ENCODE measurements at places on chromosomes 7 and 10. TPM values are rescaled to one million over a fixed set of nuclear protein-coding genes. Genes with fewer than 3 reads are reported as not detected.

- no peaks in the 10 kb centered on the region for H3K36me3 ChIP-seq
- H3K4me1 ChIP-seq: no peaks in the 10 kb centered on the region
- H3K27ac ChIP-seq: no peak overlapping the region
Measured at GRCh38 chr7:129122751-129123509, 21.6 kb upstream of the TSPAN33 start.

- peaks cover 25% of the 10 kb centered on the region for H3K4me1 ChIP-seq
- no peak for DNase-seq
- H3K36me3 ChIP-seq: no peaks in the 10 kb centered on the region
- no peaks in the 10 kb centered on the region for H3K27me3 ChIP-seq
Measured at GRCh38 chr7:27351786-27352185, 109.2 kb downstream of the EVX1 start.

- no peak for DNase-seq
- no peaks in the 10 kb centered on the region for H3K4me1 ChIP-seq
- H3K27ac ChIP-seq: no peak overlapping the region
- no peaks in the 10 kb centered on the region for H3K27me3 ChIP-seq
- no peak overlapping the region for H3K4me3 ChIP-seq
Measured at GRCh38 chr10:133400624-133401424, 6.9 kb downstream of the MTG1 start.

DNA sequence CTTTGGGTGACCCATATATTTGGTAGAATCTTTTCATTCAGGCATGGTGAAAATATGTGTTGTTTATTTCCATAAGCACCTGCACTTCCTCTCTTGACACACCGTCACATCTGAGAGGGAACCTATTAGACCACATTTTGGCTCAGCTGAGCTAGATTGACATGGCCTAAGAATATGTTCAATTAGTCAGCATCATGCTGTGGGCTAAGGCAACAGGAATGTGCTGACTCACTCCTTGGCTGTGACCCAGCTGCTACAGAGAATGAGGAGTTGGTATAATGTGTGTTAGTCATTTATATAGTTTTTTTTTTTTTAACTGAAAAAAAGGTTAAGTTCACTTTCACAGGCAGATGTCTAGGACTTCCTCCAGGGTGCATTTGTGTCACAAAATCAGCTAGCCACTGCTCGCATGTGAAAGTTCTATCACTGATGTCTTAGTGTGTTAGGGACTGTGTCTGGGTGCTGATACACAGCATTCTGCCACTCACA lies 180.6 kb downstream of the SEMA3E start:
- H3K4me1 ChIP-seq: peaks cover 19% of the 10 kb centered on the region
- no peaks in the 10 kb centered on the region for H3K27me3 ChIP-seq
- no peak overlapping the region for H3K4me3 ChIP-seq
- DNase-seq: peak; percentile 95
- no peaks in the 10 kb centered on the region for H3K36me3 ChIP-seq
- H3K27ac ChIP-seq: peak overlapping the region; percentile 68

DNA sequence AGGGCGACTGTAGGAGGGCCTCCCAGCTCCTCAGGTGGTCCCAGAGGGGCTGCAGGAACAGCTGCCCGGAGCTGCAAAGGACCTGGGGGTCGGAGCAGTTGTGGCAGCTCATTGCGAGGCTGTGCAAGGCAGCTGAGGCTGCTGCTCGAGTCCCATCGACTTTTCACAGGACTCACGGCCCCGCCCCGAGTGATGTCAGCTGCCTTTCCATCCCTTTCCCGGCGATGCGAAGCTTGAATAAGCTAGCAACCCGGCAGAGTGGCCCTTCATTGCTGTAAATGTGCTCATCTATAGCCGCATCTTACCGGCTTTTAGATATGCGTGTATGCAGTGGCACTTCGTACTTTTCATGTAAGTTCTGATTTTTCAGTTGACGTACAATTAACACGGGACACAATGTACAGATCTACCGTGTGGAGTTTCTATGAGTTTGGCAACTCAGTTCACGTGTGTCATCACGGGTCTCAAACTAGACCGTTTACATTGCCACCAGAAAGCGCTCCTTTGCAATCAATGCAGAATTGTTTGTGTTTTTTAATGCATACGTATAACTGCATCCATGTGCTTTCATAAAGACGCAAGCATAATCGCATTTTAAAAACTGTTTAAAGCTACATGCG lies at the start of gene CH25H:
CH25H (minus strand) TSS at position 137 of the 620 bp plus-strand sequence; CDS start at position 112, 25 bp downstream.
- no peak for DNase-seq
- H3K27me3 ChIP-seq: no peaks in the 10 kb centered on the region
- no peak within 1 kb of the TSS for H3K4me3 ChIP-seq
- H3K36me3 ChIP-seq: no peaks in the 10 kb centered on the region
- H3K27ac ChIP-seq: no peak within 1 kb of the TSS
- H3K4me1 ChIP-seq: no peaks in the 10 kb centered on the region

CPN1 gene
- not detected for total RNA-seq

CALHM2 gene
- total RNA-seq: 54.1 TPM

ARMC3 gene
- 14.4 TPM for total RNA-seq

OPN1SW gene
- not detected for total RNA-seq

Data from PC-9 (cell line).